ENCODE measurements at places on chromosomes 4 and X. TPM values are rescaled to one million over a fixed set of nuclear protein-coding genes. Genes with fewer than 3 reads are reported as not detected.

The TRIM61 gene
- 1.8 TPM for total RNA-seq

The AFF1 gene
- 93.1 TPM for total RNA-seq

The CLDN34 gene
- total RNA-seq = 0.64 TPM

The ADAM29 gene
- not detected for total RNA-seq

The MAGEC1 gene
- total RNA-seq = not detected

The MAGEC3 gene
- 0.13 TPM for total RNA-seq

The CDS1 gene
- total RNA-seq = 2.0 TPM

The FAT4 gene
- 92.8 TPM for total RNA-seq

- no peak overlapping the region for H3K27ac ChIP-seq
- peaks cover 8% of the 10 kb centered on the region for H3K36me3 ChIP-seq
- DNase-seq = no peak
- H3K27me3 ChIP-seq = peaks cover 2% of the 10 kb centered on the region
- peaks cover 6% of the 10 kb centered on the region for H3K4me1 ChIP-seq
These were observed 7.8 kb downstream of the TIGD2 start for GRCh38 chr4:89119166-89119565.

DNA sequence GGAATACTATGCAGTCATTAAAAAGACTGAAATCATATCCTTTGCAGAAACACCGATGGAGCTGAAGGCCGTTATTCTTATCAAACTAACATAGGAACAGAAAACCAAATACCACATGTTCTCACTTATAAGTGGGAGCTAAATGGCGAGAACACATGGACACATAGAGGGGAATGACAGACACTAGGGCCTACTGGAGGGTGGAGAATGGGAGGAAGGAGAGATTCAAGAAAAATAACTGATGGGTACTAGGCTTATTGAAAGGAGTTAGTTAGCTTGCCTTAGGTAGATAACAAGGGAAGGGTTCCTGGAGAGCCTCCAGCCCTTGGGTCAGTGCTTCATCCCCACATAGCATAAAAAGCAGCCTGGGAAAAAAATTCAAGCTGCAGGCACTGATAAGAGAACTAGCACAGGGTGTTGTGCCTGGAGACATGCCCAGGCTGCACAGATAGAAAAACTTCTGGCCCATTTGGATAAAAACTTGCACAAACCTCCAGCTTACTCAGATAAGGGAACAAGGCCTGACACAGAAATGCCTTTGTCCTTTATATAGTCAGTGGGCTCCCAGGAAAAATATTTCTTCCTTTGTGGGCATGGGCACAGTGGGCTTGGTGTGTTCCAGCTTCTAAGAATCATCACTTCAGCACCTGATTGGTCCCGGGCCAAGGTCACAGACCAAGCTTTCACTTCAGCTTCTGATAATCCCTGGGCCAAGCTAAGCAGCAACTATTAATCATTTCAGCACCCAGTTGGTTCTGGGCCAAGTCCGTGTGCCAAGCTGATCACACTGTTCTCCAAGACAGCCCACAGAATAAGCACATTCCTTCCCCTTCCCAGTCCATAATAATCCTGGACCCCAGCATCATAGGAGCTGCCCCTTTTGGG, 23.1 kb upstream of the PWWP3B start:
- no peak overlapping the region for H3K4me3 ChIP-seq
- no peaks in the 10 kb centered on the region for H3K4me1 ChIP-seq
- H3K36me3 ChIP-seq = no peaks in the 10 kb centered on the region
- H3K27ac ChIP-seq = no peak overlapping the region

DNA sequence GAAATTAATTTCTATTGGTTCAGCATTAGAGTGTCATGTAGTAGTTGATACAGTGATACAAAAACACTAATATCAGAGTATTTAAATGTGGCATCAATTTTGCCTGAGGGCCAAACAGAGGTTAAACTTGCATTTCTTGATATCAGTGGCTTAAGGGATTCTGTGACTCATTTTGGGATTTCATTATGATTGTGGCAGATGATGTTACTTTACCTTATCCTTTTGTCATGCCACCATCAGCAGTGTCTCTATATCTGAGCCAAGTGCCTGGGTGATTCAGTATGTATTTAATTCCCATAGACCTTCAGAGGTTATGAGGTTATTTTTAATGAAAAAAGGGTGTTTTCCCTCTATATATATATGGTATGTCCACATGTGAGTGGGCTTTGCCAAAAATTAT, 582.9 kb downstream of the ADGRL3 start:
- no peaks in the 10 kb centered on the region for H3K4me1 ChIP-seq
- no peak for DNase-seq
- no peak overlapping the region for H3K4me3 ChIP-seq
- H3K27me3 ChIP-seq = no peaks in the 10 kb centered on the region
- H3K36me3 ChIP-seq = no peaks in the 10 kb centered on the region

GRCh38 chr4:140448830-140449229, 21.4 kb upstream of the CLGN start:
- no peaks in the 10 kb centered on the region for H3K36me3 ChIP-seq
- no peak for DNase-seq
- H3K27me3 ChIP-seq = no peaks in the 10 kb centered on the region
- peaks cover 9% of the 10 kb centered on the region for H3K4me1 ChIP-seq

DNA sequence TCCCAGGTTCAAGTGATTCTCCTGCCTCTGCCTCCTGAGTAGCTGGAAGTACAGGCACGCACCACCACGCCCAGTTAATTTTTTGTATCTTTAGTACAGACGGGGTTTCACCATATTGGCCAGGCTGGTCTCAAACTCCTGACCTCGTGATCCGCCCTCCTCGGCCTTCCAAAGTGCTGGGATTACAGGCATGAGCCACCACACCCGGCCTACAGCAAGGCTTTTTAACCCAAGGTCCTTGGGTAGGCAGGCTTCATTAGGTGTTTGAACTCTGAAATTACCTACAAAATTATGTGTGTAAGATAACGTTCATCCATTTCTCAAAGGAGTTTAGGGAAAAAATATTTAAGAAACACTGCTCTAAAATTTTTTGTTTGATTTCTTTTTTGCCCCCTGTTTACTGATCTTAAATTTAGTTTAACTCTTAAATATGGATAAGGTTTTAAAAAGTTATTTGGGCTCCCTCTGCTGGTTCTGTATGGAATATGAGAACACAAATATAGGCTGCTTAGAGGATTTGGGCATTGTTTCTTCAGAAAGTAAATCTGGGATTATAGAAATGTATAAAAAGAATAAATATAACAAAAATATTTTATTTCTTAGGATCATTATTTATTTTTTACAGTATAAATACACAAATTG, 92.8 kb downstream of the CBR4 start:
- H3K27me3 ChIP-seq = no peaks in the 10 kb centered on the region
- H3K36me3 ChIP-seq = no peaks in the 10 kb centered on the region
- no peak overlapping the region for H3K27ac ChIP-seq
- no peak overlapping the region for H3K4me3 ChIP-seq
- H3K4me1 ChIP-seq = no peaks in the 10 kb centered on the region

GRCh38 chr4:186829740-186830449, 106.2 kb upstream of the FAT1 start:
- H3K4me1 ChIP-seq = peaks cover 10% of the 10 kb centered on the region
- no peak overlapping the region for H3K27ac ChIP-seq
- no peak for DNase-seq
- no peaks in the 10 kb centered on the region for H3K27me3 ChIP-seq
- H3K4me3 ChIP-seq = no peak overlapping the region

- peaks cover 53% of the 10 kb centered on the region for H3K4me1 ChIP-seq
- peaks cover 10% of the 10 kb centered on the region for H3K36me3 ChIP-seq
- peak overlapping the region; percentile 67 for H3K27ac ChIP-seq
- peaks cover 2% of the 10 kb centered on the region for H3K27me3 ChIP-seq
These were observed 118.6 kb downstream of the PTTG2 start for GRCh38 chr4:38078590-38079421.

DNA sequence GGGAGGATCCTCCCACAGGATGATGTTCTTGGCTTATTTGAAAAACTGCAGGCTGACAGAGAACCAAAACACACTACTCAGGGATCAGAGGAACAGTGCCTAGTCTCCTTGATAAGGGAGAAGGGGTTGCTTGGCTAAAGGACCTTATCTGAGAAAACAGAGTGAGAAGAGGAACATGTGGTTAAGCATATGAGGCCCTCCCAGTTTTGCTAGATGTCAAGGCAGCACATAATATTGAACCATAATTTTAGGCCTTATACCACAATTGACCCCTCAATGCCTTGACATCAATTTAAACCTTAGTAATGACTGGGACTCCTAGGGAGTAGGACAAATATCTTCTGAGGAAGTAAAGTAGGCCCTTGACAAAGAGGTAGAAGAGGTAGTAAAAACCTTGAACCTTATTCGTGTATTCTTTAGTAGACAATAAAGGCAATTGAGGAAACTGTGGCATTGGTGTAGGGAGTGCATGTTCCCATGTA, 79.3 kb downstream of the TEX13C start:
- H3K4me3 ChIP-seq = no peak overlapping the region
- no peaks in the 10 kb centered on the region for H3K36me3 ChIP-seq
- H3K4me1 ChIP-seq = no peaks in the 10 kb centered on the region
- H3K27me3 ChIP-seq = no peaks in the 10 kb centered on the region
- no peak for DNase-seq

DNA sequence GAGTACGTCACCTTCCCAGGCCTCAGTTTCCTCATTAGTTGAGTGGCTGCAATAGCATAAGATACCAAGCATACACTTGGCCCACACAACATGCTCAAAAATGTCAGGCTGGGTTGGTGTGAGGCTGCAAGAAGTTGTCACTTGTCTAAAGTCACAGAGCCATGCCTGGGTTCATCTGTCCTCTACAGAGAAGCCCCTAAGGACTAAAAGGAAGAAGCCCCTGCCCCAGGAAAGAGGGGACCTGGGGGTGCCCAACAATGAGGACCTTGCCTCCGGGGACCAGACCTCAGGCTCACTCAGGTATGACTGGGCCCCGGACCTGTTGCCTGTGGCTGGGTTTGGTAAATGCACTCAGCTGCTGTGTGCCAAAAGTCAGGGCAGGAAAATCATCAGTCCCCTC, 82.7 kb downstream of the CRMP1 start:
- no peak overlapping the region for H3K4me3 ChIP-seq
- DNase-seq = no peak
- H3K36me3 ChIP-seq = peaks cover 40% of the 10 kb centered on the region
- H3K4me1 ChIP-seq = peaks cover 5% of the 10 kb centered on the region

DNA sequence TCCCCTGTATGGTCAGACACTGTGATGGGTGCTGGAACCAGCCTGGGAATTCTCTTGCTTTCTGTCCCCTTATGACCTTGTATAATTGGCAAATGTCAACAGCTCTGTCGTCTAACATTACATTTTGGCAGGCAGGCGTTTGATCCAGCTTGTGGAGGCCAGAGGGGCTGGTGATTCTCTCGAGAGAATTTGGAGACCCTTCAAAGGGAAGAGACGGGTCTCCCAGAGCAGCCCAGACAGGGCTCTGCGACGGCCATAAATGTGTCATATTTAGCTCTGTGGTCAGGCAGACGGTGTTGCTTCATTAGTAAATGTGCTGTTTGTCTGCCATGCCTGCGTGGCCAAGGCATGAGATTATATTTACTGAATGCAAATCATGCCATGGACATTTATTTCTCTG, 68.7 kb downstream of the SORCS2 start:
- no peaks in the 10 kb centered on the region for H3K36me3 ChIP-seq
- H3K4me1 ChIP-seq = no peaks in the 10 kb centered on the region
- DNase-seq = no peak
- no peak overlapping the region for H3K4me3 ChIP-seq
- peaks cover 22% of the 10 kb centered on the region for H3K27me3 ChIP-seq
- H3K27ac ChIP-seq = no peak overlapping the region

GRCh38 chr4:2362266-2363055, 56.0 kb downstream of the ZFYVE28 start:
- peaks cover 2% of the 10 kb centered on the region for H3K27me3 ChIP-seq
- DNase-seq = no peak
- H3K27ac ChIP-seq = no peak overlapping the region
- H3K4me1 ChIP-seq = no peaks in the 10 kb centered on the region
- H3K4me3 ChIP-seq = no peak overlapping the region
- H3K36me3 ChIP-seq = no peaks in the 10 kb centered on the region

Measured in endothelial cell (in vitro differentiated cells).